NCI-H2107 (cell line): ENCODE measurements at places on chromosomes 6 and 20.

DNA sequence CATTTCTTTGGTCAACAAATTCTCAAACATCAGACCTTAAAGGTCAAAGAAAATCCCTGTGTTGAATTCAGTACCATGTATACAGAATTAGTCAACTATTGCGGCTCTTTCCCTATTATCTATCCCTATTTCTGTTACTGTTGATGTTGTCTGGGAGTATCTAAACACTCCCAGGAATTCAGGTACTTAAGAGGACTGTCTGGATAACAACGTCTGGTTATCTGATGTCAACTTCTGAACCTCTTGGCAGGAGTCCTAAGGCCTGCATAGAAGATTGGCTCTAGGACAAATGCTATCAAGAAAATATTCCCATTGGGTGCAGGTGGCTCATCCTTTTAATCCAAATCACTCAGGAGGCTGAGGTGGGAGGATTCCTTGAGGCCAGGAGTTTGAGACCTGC lies 255.6 kb downstream of the KHDC1L start:
- no peak for DNase-seq

- no peak for DNase-seq
These were observed 31.7 kb downstream of the SAMHD1 start for GRCh38 chr20:36919715-36920333.

- DNase-seq = no peak
These were observed 59.0 kb downstream of the PRDM1 start for GRCh38 chr6:106145144-106145543.

GRCh38 chr20:39706184-39706663 lies 744.1 kb downstream of the DHX35 start:
- no peak for DNase-seq

- no peak for DNase-seq
These were observed 31.9 kb upstream of the PSMF1 start for GRCh38 chr20:1086277-1087213.
